ENCODE measurements at places on chromosomes 3 and 15.

DNA sequence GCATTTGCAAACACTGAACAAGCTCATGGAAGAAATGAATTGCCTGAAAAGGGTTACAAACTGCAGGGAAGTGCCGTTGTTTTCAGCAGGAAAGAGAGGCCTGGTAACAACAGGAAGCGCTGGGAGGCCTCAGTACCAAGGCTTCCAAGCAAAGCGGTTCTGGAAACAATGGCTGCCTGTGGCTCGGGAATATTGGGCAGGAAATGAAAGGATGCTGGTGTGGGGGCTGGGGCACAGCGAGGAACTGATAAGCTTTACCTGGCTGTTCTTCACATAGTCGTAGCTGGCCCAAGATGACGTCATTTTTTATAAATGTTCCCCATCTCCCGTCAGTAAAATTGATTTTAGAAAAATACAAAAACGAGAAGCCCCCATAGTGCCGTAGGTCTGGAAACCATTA, 55.9 kb downstream of the ARHGAP31 start:
- DNase-seq = no peak

- DNase-seq = no peak
Observed at GRCh38 chr3:125959317-125960065, 9.5 kb upstream of the ROPN1B start.

DNA sequence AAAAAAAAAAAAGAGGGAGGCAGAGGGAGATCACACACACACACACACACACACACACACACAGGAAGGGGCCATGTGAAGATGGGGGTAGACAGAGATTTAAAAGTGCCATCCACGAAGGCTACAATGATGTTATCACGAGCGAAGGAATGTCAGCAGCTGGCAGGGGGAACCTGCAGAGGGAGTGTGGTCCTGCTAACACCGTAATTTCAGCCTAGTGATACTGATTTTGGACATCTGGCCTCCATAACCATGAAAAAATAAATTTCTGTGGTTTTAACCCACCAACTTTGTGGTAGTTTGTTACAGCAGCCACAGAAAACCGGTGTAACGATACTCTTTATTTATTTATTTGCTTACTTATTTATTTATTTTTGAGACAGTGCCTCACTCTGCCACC, 76.0 kb downstream of the TMCO5A start:
- no peak for DNase-seq

DNA sequence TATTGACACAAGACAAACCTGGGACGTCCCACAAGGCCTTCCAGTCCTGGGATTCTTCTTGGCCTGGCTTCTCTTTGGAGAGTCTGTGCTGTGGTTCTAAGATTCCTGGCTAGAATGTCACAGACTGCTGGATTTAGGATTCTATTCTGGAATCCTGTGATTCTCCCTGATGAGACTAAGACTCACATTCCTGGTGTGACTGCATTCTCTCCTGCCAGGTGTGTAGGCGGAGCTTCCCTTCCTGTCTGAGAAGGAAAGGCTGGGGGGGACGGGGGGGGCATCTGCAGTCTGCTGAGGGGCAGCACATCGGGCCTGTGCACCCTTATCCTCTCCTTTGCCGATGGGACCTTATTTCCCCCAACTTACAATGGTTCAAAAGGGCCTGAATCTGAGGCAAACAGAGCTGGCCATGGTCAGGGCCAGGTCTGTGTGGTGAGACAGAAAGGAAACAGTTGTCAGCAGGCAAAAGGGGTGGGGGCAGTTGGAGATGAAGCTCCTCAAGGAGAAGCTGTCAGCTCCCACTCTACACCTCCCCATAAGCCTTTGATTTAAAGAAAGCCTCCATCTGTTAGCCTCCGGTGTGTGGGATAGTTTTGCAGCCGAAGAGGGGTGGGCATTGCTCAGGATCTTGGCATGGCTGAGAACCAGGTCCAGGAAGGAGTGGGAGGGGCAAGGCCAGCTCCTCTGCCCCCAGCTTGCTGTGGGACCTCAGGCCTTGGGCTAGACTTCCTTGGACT, 30.9 kb downstream of the VIPR1 start:
- no peak for DNase-seq

DNA sequence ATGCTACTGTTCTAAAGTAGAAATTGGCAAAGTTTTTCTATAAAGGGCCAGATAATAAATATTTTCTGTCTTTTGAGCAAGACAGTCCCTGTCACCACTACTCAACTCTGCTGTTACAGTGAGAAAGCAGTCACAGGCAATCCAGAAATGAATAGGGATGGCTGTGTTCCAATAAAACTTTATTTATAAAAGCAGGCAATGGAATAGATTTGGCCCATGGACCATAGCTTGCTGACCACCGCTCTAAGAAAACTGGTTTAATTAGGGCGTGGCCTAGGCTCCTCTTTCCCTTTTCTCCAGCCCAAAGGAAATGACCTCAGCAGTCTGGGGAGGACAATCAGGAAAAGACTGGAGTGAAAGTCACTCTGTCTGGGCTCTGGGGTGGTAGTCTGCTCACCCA, 183.8 kb downstream of the MEGF11 start:
- DNase-seq = no peak

DNA sequence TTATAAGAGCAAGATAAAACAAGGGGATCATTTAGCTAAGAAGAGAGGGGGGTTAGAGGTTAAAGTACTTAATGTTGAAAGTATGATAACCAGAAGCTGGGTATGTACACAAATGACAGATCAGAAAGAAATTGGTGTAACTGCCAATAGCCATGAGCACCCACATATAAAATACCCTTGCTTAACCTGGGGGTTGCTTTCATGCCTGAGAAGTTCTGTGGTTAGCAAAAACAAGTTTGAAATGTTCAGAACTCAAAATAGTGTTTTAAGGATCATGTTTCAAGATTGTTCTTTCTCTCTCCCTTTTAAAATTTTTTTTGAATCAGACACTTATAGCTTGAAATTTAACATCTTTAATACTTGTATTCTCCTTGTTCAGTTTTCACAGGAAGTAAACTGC, 321.4 kb upstream of the GBE1 start:
- no peak for DNase-seq

DNA sequence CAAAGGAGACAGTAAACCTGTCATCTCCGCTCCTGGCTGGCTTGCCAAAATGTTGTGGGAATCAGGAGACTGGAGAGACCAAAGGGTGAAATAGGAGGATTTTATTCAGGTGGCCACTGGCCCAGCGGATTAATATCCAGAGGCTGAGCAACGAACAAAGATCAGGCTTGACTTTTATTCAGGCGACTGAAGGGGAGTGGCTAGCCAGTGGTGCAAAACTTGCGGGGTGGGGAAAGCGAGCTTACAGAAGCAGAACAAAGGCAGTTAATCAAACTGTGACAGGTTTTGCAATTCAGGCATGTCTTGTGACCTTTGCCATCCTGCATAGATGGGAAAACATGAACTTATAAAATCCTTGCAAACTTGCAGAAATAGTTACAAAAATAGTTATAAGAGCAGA, 19.8 kb upstream of the ACAD9 start:
- DNase-seq = no peak

- DNase-seq = no peak
Observed at GRCh38 chr3:71760140-71760539, 6.5 kb downstream of the GPR27 start.

DNA sequence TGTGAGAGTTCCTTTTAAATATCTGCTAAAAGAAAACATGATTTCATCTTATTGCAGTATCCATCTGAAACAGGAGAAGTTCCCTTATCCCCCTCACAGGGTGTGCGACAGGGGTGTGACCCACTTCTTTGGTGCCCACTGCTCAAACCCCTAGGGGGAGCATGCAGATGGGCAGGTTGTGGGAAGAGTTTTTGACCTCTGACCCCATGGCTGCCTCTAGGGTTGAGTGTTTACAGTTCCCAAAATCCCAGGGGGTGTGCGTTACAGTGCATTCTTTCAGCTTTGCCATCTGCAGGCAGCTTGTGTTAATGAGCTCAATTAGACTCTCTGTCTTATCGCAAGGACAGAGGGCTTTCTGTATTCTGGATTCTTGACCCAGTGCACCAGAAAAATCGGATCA, 443.2 kb upstream of the FRG2C start:
- no peak for DNase-seq

GRCh38 chr3:132047209-132047608, 12.4 kb upstream of the CPNE4 start:
- no peak for DNase-seq

DNA sequence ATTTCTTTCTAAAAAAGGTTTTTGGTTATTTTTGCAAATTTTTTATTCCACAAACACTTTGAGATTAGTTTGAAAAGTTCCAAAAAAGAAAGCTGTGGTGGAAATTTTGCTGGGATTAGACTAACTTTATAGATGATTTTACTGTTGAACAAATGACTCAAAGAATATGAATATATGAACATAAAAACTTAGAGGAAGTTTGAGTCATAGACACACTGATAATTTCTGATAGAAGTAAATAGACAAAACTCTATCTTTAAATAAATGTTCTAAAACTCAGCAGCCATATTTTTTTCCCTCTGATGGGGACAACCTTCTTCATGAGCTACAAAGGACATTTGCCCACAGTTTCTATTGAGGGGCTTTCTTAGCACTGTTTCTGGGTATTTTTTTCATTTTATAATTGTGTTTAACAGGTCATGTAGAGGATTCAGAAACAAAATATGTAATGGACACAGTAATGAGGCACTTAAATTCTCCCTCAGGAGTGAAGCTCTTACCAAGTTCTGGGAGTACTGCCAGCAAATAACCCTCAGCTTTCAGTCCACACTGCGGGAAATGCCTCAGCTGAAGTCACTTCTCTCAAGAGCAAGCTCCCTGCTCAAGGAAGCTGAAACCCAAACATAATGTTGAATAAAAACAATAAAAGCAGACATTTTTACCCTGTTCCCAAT, 157.6 kb downstream of the NFKBIZ start:
- DNase-seq = no peak

- no peak for DNase-seq
Observed at GRCh38 chr15:80902298-80902801, 87.3 kb downstream of the MESD start.

- no peak for DNase-seq
Observed at GRCh38 chr3:159892801-159893200, 95.8 kb upstream of the IL12A start.

DNA sequence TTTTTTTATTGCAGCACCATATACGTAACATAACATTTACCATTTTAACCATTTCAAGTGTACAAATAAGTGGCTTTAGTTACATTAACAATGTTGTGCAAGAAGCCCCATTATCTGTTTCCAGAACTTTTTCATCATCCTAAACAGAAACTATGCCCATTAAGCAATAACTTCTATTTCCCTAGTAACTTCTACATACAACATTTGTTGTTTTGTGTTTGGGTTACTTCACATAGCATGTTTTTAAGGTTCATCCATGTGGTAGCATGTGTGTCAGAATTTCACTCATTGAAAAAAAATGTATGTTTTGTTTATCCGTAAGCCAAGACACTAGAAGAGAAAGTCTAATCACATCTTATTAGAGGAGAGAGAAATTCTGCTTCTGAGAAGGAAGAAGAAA, 450.5 kb upstream of the PDZRN3 start:
- DNase-seq = no peak

GRCh38 chr15:58852347-58852746, 81.1 kb downstream of the SLTM start:
- DNase-seq = no peak

GRCh38 chr15:75034615-75035014, 11.2 kb downstream of the PPCDC start:
- no peak for DNase-seq
